HAP-1 (cell line): ENCODE measurements at places on chromosomes 11 and 22.

DNA sequence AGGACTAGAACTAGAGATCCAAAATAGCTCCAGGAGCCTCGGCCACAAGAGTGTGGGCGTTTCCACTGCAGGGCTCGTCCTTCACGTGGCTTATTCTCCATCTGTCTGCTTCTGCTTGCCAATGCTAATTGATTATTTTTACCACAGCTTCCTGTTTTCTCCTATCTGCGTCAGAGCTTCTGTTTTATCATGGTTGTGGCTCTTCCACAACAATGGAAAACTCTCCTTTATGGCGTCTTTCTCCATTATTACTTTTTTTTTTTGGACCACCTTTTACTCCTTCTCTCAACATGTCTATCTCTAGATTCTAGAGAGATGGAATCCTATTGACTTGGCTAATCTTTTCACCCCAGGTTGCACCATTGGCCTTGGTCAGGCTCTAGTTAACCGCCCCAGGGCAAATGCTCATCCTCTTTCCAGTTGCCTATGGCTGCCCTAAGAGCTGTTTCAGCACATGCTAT lies 25.9 kb downstream of the CAT start:
- DNase-seq: no peak

DNA sequence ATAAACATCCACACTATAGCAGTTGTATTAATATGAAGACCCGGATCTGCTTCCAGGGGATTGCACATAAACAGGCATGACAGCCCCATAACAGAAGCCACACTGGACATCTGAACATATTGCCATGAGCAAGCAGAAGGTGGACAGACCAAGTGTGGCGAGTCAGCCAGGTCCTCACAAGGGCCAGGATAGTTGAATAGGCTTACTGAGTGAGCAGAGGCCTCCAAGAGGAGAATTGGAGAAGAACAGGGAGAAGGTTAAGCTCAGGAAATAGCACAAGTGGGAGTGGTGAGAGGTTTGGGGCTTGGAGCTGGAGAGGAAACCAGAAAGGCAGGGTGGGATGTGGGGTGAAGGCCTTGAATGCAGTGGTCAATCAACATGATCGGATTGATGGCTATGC lies 10.8 kb downstream of the SLC35C1 start:
- DNase-seq: peak; percentile 31

- no peak for DNase-seq
Measured at GRCh38 chr11:116888884-116889549, 51.6 kb upstream of the APOA1 start.

GRCh38 chr11:67266449-67267187 lies at the start of gene GRK2:
GRK2 (plus strand) TSS chr11:67266473; CDS start chr11:67266700, 227 bp downstream.
- DNase-seq: no peak

GRCh38 chr11:82899186-82899820 lies 927 bp downstream of the PRCP start:
- peak; percentile 37 for DNase-seq
